ENCODE measurements at places on chromosomes 7 and 10.

GRCh38 chr10:90288391-90288933, 569.4 kb downstream of the HTR7 start:
- no peak for DNase-seq

GRCh38 chr7:134826105-134826504, 46.7 kb downstream of the CALD1 start:
- DNase-seq = no peak

GRCh38 chr7:25777969-25778708, 373.9 kb upstream of the NFE2L3 start:
- DNase-seq = no peak

DNA sequence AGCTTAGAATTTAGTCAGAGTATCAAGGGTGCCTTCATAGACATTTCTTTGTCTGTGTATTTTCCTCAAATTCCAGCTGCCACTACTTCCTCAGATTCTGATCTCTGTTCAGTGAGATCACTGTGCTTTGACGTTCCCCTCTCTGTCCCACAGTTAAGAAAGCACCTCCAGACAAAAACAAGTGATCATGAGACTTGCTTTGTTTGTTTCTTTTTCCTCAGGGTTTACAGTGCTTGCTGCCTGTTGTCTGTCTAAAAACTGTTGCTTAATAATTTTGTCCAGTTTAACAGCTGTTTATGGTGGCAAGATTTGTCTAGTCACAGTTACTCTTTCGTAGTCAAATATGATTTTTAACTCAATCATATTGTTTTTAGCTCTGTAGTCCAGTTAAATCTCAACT, 29.1 kb downstream of the TRUB1 start:
- no peak for DNase-seq

GRCh38 chr10:71099731-71100361, 112.5 kb upstream of the UNC5B start:
- DNase-seq = no peak

- no peak for DNase-seq
These were observed 15.9 kb downstream of the YKT6 start for GRCh38 chr7:44216521-44217222.

- no peak for DNase-seq
These were observed 6.9 kb upstream of the ORAI2 start for GRCh38 chr7:102426268-102427018.

DNA sequence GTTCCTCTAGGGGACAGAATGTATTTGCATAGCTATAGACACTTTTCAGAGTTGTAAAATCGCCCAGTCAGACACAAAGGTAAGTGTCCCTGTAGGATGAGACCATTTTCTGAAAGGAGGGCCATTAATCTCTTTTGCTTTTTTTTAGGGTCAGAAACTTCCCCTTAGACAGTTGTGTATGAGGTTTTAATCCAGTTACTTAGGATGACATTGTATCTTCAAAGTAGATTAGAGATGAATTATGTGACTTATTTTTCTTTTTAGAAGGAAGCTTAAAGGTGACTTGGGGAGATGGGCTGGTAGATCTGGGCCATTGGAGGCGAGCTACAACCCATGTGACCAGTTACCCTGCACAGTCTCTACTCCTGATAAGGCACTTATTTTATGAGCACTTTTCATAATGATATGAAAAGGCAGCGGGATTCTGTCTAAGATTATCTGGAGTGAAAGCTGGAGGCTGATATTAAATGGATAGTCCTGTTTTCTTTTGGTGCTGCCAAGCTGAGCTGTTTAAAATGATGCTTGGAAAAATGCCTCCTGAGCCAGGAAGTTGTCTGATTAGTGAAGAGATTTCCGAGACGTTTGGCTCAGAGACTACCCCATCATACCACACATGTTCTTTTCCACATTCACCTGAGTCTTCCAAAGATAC, 264.3 kb downstream of the AUTS2 start:
- no peak for DNase-seq

DNA sequence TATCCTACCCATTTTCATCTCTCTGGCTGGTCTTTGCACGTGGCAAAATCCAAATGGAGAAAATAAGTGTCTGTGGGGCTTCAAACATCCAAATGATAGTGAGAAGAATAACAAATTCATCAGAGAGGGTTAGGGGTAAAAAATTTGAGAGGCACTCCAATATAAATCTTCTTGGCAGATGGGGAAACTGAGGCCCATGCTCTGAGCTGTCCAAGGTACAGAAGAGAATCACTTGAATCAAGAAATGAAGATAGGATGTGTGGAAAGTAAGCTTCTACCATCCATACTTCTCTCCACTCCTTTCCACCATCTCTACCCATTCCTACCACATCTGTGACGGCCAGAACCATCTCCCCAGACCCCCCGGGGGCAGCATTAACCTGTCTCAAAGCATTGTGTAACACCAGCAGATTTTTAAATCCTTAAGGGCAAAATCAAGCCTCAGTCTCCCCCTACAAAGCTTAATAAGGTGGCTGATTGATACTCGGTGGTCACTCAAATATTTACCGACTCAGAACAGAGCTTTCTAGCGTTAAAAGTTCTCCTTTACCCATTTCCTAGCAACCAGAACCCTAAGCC, 818 bp downstream of the GOT1 start:
- DNase-seq = no peak

- DNase-seq = no peak
These were observed 166.6 kb upstream of the TCF7L2 start for GRCh38 chr10:112783351-112784021.

DNA sequence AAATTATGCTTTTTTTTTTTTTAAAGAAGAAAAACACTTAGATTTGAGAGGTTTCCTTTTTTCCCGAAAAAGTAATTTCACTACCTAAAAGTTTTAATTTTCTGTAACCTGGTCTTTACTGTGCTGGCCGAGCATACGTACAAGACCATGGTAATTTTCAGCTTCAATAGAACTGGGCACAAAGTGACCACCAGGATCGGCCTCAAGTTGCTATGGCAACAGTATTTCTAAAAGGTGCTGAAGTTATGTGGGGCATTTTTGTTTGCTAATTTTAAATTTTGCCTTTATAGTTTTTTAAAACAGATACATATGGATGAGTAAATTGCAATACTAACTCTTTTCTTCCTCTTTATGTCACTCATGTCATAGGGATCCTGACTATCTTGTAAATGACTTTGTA, 69.4 kb downstream of the FAM204A start:
- no peak for DNase-seq

GRCh38 chr10:34834274-34834673, 19.2 kb upstream of the PARD3 start:
- DNase-seq = no peak

DNA sequence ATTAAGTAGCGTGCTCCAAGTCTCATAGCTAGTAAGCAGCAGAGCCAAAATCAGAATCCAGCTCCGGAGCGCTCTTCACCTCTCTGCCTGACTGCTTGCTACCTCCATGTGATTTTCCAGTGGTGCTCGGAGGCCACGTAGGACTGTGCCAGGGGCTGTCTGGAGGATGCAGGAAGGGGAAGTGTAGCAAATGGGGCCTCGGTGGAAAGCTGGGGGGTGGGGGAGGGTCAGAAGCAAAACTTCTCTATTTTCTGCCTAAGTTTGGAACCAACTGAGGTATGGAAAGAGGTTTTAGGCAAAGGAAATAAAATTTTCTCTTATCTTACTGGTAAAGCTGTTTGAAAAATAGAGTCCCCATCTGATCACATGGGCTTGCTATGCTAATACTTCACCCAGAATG, 108.7 kb downstream of the TBXAS1 start:
- no peak for DNase-seq
